ENCODE measurements at places on chromosomes 2 and 18.

- no peak for DNase-seq
These were observed 172.3 kb downstream of the ALK start for GRCh38 chr2:29749041-29749440.

DNA sequence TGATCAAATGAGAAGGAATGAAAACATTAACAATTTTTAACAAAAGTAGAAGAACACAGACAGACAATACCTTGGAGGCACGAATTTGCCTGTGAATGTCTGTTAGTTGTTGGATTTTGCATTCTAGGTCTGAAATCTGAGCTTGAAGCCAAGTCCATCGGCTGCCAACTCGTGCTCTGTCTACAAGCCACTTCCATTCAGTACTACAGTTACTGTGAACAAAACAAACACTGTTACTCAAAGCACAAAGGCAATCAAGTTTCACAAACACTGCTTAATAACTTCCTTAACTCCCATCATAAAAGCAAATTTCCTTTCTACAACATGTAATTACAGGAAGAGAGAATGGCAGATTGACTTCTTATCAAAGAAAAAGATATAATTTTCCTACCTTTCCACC lies 42.2 kb downstream of the KANSL1L start:
- DNase-seq: no peak

DNA sequence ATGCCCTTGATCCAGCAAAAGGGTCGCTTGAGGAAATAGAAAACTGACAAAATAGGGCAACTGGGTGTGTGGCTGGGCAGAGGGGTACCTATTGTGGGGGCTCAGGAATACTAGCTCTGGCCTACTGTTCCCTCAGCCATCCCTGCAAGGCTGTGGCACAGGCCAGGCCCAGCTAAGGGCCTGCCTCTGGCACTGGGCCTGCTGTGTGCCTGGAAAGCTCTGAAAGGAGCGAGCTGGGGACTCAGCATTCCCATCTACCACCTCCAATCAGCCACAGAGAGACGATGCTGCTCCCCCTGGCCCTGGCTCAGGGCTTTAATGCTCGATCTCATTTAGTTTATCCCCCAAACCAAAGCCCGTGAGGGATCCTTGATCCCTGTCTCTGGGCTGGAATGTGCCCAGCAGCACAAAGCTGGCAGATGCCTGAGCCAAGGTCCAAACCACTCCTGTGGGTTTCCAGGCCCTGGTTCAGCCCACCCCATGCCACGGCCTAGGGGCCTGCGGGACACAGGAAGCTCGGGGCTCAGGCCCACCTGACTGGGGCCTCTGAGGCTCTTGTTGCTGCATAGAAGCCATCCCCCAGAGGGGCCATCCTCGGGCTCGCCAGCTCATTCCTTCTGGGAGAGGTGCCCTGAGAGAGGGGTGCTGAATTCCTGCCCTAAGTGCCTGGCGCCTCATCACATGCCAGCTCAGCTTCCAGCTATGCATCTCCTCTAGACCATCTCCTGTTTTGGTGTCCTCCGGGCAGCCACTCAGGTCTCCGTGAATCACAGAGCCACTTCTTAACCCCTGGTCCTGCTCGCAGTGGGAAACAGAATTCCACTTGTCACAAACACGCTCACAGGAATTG lies 43.0 kb upstream of the KCNF1 start:
- no peak for DNase-seq

DNA sequence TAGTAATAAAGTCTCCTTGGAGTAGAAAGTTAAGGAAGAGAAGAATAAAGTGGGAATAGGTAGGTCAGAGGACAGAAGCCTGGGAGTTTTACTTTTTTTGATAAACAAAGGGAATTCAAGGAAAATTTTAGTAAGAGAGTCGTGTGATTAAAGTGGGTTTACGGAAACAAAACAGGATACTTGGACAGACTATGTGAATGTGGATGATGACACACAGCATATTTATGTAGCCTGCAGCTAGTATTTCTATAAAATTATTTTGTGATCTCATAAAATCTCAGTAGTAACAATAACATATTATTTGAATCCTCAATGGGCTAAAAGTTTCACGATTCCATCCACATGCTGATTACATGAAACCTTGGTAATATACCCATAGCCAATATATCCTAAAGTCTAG lies 450.7 kb upstream of the PIK3C3 start:
- no peak for DNase-seq

DNA sequence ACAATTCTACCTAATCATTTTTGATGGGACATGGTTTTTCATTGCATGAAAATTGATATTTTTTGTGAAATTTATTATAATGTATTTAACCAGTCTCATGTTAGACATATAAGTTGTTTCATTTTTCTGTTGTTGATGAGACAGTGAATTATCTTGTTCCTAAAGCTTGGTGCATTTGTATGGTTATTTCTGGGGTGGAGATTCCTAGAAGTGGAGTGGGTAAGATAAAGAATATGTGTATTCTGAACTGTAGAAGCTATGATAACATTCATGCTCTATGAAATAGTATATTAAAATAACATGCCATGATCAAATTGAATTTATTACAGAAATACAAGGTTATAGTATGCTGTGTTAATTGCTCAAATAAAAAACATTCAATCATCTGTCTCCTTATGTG lies 69.2 kb downstream of the BOLA3 start:
- DNase-seq: no peak

DNA sequence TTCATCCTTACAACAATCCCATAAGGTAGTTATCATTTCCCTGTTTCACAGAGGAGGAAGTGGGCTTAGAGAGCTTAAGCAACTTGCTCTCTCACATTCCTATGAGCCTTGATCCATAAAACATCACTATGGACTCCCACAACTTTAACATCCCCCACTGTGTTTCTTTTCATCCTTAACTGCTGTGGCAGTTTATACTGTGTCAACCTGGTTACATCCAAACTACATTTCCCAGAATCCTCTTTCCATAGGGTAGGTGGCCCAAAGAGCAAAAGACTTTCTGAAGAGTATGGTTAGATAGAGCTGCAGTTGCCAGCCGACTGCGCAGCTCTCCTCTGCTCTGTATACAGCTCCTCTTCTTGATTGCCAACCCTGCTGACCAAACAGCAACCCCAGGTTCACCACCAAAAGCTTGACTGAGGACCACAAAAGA lies 22.5 kb downstream of the MAP3K2 start:
- DNase-seq: no peak

DNA sequence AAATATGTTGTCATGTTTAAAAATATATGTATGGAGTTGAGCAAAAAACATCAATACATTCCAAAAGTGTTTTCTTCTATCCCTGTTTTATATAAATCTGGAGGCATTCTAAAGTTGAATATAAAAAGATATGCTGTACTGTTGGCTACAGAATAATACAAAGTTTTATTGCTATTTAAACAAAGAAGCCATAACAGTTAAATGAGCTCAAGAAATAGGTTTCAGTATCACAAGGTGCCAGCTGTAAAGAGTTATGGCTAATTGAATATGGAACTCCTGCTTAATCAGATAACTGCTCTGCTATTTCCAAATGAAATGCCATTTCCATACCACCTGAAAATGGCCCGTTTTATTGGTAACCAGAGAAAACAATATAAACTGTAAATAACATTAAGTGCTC lies 55.0 kb downstream of the LNPK start:
- DNase-seq: no peak

DNA sequence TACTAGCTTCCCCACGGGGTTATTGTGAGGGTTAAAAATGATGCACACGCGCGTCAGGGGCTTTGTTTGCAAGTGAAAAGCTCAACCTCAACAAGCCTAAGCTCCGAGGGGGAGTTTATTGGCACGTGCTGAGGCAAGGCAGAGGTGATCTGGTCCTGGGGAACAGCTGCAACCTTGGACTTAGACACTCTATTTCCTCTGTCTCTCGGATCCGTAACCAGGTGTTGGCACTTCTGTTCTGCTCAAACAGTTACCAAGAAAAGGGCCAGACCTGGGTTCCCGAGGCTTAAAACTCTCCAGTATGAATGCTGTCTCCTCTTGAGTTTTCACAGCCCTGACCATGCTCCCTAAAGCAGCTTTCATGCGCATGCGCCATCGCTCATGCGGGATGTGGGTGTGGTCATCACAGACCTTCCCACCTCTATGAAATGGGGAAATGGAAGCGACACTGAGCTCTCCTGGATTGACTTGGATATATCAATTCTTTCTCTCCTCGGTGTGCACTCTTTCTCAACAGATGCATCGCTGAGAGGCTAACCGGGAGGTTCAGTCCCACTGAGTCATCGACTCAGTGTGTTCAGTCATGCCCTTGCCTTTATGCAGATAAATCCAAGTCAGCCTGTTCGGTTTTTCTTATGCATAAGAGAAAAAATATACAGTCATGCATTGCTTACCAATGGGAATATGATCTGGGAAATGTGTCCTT lies 19.9 kb upstream of the RAB31 start:
- no peak for DNase-seq

DNA sequence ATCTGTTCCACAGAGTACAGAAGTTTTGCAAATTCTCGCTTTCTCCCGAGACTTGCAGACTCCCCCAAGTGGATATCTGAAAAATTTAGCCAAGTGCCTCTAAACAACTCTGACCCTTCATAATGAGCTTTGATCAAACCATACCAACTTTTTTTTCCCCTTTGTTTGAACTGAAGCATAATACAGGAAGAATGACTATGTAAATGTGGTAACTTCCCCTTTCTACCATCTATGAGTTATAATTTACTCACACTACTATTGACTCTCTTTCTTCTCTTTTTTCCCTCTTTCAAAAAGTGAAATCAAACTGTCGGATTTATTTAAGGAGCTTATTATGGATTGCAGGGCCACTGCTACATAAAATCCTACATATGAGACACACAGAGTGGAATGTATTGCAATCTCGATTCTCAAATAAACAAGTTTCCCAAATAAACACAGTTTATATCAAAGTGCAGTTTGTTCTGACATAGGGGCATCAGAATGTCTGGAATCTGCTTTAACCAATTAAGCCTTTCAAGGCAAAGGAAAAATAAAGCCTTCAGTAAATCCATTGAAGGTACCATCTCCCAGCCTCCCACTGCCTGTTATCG lies 1.4 kb upstream of the ZNF804A start:
- peak; percentile 20 for DNase-seq

GRCh38 chr2:157868993-157869392 lies 7.1 kb downstream of the ACVR1 start:
- no peak for DNase-seq

- peak; percentile 55 for DNase-seq
These were observed 114.4 kb upstream of the HAAO start for GRCh38 chr2:42906557-42907411.

GRCh38 chr2:183927406-183928325 lies 670.7 kb upstream of the ZNF804A start:
- DNase-seq: no peak

- peak; percentile 54 for DNase-seq
These were observed 96.6 kb downstream of the MBD2 start for GRCh38 chr18:54127759-54128378.

GRCh38 chr18:31513189-31513935 lies 15.4 kb downstream of the DSG2 start:
- no peak for DNase-seq

- no peak for DNase-seq
These were observed 795.7 kb downstream of the DCC start for GRCh38 chr18:53135654-53136053.

GRCh38 chr2:14423145-14423906 lies 209.2 kb upstream of the LRATD1 start:
- DNase-seq: no peak

DNA sequence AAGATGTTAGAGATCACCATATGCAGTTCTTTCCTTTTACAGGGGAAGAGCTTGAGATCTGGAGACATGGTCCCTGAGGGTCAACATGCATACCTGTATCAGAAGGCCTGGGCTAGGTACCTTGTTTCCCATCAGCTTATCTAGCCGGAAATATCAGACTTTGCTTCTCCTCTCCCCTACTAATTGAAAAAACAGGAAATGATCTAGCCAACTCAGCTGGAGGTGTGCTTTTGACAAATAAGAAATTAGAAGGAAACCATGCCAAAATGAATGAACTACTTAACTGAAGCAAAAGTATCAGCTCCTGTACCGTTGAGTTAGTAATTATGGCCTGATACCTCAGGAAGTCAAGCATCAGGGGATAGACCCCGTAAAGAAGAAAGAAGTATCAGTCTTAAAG lies 20.4 kb downstream of the PKP4 start:
- no peak for DNase-seq

DNA sequence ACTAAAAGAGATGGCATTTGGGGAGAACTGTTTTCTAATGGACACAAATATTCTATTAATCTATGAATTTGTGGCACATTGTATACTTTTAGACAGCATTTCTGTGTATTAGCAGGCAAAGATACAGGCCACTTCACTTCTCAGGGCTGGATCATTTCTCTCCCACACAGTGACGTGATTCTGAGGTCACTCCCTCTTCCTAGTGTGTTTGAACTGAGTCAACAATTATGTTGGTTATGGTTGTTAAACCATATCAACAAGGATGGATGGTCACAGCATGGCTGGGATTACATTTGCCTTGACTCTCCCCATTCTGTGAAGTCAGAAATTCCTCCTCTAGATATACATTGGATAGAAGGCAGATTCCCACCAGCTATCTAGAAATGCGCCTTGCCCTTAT lies 11.6 kb downstream of the NOSTRIN start:
- no peak for DNase-seq

GRCh38 chr2:126839796-126840195 lies 58.9 kb upstream of the TEX51 start:
- no peak for DNase-seq

DNA sequence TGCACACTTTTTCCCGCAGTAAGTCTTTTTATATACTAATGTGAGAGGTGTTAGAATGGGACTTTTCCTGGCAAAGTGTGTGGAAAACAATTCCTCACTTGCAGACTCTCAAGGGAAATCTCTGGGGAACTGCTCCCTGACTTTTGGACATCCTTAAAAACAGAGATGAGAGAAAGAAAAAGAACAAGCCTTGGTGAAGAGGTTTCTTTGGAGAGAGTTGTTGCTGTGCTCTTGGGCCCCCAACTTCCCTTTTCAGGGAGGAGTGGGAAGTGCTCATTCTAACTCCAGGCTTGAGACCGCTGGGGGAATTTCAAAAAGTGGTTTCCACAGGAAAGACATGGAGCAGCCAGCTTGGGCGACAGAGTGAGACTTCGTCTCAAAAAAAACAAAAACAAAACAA lies 142.6 kb upstream of the SPRED2 start:
- no peak for DNase-seq

DNA sequence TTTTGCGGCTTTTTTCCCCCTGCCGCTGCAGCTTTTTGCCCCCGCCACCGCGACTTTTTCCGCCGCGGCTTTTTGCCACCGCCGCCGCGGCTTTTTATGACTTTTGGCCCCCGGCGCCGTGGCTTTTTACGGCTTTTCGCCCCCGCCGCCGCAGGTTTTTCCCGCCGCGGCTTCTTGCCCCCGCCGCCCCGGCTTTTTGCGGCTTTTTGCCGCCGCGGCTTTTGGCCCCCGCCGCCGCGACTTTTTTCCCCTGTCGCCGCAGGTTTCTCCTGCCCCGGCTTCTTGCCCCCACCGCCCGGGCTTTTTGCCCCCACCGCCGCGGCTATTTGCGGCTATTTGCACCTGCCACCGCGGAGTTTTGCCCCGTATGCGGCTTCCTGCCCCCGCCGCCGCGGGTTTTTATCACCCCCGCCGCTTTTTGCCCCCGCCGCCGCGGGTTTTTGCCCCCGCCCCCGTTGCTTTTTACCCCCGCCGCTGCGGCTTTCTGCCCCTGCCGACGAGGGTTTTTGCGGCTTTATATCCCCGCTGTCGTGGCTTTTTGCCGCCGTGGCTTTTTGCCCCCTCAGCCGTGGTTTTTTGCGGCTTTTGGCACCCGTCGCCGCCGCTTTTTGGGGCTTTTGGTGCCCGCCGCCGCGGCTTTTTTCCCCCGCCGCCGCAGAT lies 2750.9 kb downstream of the RPIA start:
- no peak for DNase-seq

GRCh38 chr18:62506495-62507143 lies 16.2 kb upstream of the ZCCHC2 start:
- no peak for DNase-seq

GRCh38 chr2:120421830-120422175 lies 75.9 kb downstream of the INHBB start:
- DNase-seq: no peak
